Activated CD8-positive, alpha-beta T cell treated with anti-CD3 and anti-CD28 coated beads for 36 hours (primary cell): ENCODE measurements at places on chromosomes 11 and 22.
A peak's percentile ranks its signal among the peaks of the same experiment; 100 is the strongest.

GRCh38 chr22:42769574-42770447, 49.1 kb upstream of the A4GALT start:
- DNase-seq, result no peak

- no peak for DNase-seq
Observed at GRCh38 chr22:38638216-38638615, 18.0 kb downstream of the FAM227A start.

- no peak for DNase-seq
Observed at GRCh38 chr11:127996825-127997224, 590.5 kb downstream of the ETS1 start.

GRCh38 chr22:45336971-45337431, 27.3 kb downstream of the FAM118A start:
- peak; percentile 34 for DNase-seq

DNA sequence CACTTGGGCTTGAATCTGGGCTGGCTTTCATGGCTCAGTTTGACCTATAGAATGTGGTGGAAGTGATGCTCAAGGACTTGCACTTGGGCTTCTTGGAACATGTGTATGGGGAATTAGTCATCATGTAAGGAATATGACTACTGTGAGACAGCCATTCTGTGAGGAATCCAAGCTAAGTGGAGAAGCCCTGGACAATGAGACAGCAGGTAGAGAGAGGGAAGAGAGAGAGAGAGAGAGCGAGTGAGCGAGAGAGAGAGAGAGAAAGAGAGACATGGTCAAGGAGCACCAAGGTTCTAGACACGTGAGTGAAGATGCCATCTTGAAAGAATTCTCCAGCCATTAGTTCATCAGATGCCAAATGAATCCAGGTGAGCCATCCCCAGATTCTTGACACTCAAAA, 261.6 kb upstream of the SORL1-AS1 start:
- DNase-seq, result no peak

- DNase-seq, result peak; percentile 76
Observed at GRCh38 chr11:74011360-74012073, 2.6 kb upstream of the UCP3 start.
